ENCODE measurements at places on chromosomes 6 and 20.

GRCh38 chr6:143260857-143261256 is 189.6 kb downstream of the ADAT2 start:
- DNase-seq = no peak

DNA sequence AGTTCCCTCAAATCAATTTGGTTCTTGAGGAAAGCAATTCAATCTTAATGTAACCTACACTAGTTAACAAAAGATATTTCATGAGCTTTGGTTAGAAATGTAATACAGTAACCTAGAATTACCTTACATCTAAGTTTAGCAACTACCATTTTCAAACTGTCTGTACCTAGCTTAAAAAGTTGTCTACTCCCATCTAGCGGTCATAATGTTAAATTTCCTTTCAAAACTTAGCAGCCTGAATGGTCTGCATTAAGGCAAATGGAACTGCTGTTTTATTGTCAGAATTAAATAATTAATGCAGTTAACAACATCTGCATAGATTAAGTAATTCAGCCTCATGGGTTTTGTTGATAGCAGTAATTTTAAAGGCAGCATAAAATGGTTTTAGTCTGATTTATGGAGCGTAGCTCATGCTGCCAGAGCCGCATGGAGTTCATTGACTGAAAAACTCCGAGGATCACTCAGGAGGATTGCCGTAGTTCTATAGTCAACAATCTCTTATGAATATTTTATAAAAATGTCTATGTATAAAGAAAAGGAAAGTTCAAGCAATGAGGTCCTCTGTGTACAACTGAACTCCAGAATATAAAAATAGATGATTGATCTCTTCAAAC is 485.4 kb upstream of the MANEA start:
- no peak for DNase-seq

GRCh38 chr20:20070871-20071726 is 18.8 kb downstream of the CFAP61 start:
- DNase-seq = no peak

DNA sequence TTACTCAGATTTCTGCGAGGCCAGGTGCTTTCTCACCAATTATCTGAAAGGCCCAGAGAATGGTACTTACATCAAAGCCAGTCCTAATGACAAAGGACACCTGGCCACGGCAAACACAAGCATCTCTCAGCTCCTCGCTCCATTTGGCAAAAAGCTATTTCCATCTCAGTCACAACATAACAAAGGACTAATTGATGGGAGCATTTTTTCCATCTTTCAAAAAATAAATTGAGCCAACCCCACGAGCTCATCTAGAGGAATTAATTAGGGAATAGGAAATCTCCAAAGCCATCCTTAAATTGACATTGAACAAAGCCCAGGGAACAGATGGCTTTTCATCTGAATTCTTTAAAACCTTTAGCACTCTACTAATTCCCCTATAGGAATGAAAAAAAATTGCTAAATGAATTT is 236.7 kb downstream of the HAO1 start:
- DNase-seq = no peak

GRCh38 chr6:14707276-14707675 is 538.6 kb upstream of the JARID2 start:
- DNase-seq = no peak

DNA sequence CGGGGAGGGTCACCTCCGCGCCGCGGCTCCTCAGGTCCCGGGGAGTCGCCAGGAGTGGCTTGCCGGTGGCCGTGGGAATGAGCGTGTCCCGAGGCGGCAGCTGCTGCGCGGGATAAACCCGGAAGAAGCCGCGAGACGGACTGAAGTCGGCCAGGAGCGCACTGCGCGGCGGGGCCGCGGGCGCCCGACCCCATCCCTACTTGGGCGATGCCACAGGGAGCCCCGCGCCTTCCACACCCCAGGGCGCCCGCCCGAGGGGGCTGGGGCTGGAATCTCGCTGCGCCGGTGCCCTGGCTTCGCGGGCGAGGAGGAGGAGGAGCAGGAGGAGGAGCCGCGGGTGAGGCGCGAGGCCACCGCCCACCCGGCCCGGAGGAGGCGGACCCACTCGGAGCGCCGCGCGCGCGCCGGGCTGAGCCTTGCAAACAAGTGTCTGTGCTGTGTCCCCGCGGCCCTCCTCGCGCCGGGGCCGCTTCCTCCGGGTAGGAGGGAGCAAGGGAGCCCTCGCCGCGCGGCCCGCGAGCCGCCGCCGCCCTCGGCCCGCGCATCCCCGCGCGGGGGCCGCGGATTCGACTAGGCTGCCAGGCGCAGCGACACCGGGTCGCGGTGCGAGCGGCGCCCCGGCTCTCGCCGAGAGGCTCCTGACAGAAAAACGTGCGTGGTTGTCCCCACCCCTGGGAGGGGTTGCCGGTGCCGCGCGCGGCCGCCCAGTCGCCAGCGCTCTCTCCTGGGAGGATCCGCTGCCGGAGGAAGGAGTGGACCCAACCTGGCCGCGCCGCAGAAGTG is at the start of gene ZDHHC14:
ZDHHC14 (plus strand) TSS at position 412 of the 783 bp plus-strand sequence.
- peak; percentile 67 for DNase-seq

DNA sequence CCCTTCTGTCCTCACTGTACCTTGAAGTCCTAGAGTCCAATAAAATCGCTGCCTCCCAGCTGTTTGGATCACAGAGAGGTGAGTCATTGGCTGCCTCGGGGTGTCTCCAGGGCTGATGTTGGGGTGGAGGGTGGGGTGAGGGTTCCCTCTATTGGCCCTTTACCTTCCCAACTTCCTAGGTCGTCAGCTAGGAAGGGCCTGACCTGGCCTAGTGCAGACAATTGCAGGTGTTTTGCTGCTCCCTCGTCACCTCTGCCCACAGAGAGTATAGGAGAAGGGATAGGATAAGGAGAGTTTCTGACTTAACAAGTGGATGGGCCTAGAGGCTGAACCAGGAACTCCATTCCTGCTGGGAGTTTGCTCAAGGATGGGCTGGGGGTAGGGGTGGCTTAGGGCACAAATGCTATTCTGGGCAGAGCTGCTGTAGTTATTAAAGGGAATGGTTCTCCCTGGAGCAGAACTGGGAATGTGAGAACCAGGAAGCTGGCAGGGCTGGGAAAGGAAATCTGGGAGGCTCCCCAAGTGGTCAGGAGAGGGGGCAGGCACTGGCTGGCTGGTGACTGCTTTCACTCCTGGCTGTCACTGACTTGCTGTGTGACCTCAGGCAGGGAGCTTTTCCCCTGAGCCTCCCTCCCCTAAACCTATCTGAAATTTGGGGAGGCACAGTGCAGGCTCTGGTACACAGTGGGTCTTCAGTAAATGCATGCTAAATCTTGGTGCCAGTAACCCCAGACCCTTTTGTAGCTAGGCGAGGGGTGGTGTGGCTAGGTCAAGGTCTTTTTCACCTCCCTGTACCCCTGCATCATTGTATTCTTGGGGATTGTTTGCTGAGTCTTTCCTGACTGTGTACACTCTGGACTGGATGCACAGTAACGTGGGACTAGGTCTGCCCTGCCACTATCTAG is 1.5 kb downstream of the TP53INP2 start:
- no peak for DNase-seq

- DNase-seq = peak; percentile 60
Measured at GRCh38 chr6:188821-189655, 103.2 kb upstream of the DUSP22 start.

- no peak for DNase-seq
Measured at GRCh38 chr20:22630701-22631100, 46.3 kb upstream of the FOXA2 start.

DNA sequence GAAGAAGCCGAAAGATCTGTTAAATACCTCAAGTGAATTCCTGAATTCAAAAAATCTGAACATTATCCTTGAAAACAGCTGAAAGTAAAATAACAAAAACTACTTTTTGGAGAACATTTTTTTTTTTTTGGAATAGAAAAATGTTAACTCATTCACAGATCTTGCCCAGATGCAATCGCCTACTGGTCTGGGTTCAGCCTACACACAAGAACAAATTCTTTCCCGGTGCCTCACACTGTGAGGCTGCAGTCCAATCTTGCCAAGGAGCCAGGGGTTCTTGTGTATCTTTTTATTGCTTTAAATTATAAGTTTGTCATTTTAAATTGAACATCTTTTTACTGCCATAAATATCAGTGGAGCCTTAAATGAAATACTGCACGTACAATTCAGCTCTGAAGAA is 41.2 kb upstream of the TMEM200A start:
- DNase-seq = no peak

DNA sequence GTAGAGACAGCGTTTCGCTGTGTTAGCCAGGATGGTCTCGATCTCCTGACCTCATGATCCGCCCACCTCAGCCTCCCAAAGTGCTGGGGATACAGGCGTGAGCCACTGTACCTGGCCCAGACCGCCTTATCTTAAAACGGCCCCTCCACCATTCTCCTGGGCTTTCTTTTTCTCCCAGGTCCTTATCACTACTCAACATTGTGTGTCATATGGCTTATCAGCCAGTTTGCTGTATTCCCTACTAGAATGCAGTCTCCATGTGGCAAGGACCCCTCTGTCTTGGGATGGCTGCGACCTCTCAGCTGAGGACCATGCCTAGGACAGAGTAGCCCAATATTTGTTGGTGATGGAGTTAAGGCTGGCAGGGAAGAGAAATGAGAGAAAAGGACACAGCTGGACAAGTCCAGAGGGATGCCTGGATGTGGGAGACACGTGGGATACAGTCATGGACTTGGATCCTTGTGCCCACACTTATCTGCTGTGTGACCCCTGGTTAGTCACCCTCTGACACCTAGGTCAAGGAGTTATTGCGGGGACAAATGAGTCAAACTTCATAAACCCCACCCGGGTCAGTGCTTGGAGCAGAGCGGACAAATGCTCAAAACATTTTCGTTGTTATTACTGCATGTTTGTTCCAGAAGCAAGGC is 24.0 kb downstream of the ADA start:
- no peak for DNase-seq

GRCh38 chr6:16168858-16169257 is 40.0 kb downstream of the MYLIP start:
- DNase-seq = no peak

GRCh38 chr6:117188627-117189201 is 76.6 kb upstream of the VGLL2 start:
- no peak for DNase-seq

DNA sequence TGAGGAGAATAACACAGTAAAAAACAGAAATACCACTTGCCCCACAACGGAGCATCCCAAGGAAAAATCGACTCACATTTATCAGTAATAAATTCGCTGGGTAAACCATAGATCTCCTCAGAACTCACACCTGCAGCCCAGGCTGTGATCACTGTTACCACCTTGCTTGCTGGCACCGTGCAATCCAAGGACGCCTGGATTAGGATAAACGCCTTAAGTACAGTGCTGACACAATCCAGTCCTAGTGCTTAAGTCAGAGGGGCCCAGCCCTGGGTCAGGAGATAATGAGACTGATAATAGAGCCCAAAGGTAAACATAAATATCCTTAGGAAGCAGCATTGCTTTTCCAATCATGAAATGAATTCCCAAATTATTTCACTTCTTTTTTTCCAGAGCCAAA is 62.5 kb downstream of the EPB41L2 start:
- no peak for DNase-seq

GRCh38 chr6:161134550-161135298 is 139.1 kb downstream of the AGPAT4 start:
- no peak for DNase-seq

GRCh38 chr20:13105864-13106457 is 97.2 kb downstream of the SPTLC3 start:
- DNase-seq = no peak

DNA sequence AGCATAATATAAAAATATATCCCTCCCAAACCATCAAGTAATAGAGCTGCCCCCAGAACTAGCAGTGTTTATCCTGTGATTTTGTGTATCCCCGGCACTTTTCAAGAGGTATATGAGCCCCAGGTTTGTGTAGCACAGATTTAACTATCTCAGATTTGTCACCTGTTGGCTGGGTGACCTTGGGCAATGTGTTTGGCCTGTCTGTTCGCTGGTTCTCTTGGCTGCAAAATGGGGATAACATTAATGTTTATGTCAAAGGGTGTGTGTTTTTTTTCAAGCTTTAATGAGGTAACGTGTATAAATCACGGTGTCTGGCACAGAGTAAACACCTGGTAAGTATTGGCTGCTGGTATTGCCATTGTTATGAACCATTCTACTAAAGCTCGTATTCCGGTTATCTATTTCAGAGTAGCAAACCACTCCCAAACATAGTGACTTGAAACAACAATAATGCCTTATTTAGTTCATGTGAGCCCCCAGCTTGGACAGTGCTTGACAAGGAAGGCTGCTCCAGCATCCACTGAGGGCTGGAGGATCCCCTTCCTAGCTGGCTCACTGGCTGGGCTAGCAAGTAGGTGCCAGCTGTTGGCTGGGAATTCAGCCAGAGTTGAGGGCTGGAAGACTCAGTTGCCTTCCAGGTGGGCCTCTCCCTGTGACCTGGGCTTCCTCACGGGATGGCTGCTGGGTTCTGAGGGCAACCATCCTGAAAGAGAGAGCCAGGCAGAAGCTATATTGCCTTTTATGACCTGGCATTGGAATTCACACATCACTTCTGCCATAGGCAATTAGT is 36.2 kb downstream of the PDRG1 start:
- DNase-seq = no peak

- no peak for DNase-seq
Measured at GRCh38 chr6:27224729-27225128, 22.8 kb upstream of the PRSS16 start.

GRCh38 chr20:59144831-59145196 is 18.8 kb upstream of the ZNF831 start:
- DNase-seq = no peak

DNA sequence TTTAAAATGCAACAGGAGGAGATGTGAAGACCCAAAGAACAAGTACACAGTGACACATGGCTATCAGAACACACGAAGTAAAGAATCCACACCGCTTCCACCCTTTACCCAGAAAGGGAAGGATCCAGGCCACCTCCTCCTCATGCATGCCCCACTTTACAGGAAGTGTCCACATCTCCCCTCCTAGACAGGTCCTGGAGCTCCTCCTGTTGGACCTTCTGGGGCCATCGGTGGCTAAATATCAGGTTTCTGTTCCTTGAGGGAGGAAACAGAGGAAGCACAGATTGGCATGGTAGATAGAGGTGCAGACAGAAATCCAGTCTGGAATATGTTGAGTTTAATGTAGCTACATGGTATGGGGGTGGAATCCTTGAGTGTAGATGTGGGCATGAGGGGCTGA is 10.9 kb downstream of the NINL start:
- no peak for DNase-seq

DNA sequence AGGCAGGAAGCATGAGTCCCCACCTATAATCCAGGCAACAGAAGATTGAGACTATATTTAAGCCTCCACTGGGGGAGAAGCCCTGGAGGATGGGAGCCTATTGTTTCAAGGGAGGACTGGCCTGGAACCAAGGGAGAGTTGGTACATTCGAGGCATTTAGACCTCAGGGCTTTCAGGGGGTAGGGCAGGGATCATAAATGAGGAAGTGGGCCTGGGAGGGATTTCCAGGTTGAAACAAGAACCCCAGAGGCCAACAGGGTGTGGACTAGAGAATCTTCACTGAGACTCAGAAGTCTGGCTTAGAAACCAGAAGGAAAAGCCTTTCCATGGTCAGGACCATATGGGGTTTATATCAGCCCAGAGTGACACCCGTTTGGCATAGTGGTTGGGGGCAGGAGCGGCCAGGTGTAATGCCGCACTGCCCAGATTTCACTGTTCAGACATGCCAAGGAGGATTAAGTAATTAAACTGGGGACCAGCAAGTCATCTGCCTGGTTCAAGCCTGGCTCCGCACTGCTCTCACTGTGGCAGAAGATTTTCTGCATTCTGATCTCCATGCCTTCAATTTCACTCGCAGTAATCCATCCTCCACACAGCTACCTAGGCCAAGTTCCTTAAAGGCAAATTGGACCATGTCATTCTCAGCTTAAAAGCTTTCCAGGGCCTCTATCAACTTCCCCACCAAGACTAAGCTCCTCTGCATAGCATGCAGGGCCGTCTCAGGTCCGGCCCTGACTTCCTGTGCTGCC is 17.8 kb downstream of the LRFN2 start:
- DNase-seq = no peak

GRCh38 chr6:123562677-123563076 is 74.1 kb downstream of the TRDN start:
- DNase-seq = no peak

All from stimulated activated CD4-positive, alpha-beta T cell treated with anti-CD3 and anti-CD28 coated beads, Interleukin-1b, Interleukin-23, amount 100 ng/mL, for 1 hour (primary cell).